ENCODE measurements at places on chromosomes 3 and 15. TPM values are rescaled to one million over a fixed set of nuclear protein-coding genes. Genes with fewer than 3 reads are reported as not detected.

The ACKR2 gene
- total RNA-seq, result 0.15 TPM

The SPATA12 gene
- under 0.01 TPM for total RNA-seq

The IL12A gene
- total RNA-seq, result 0.15 TPM

The SEMA3F gene
- 7.4 TPM for total RNA-seq

The TRNT1 gene
- total RNA-seq, result 8.8 TPM

The FOXB1 gene
- not detected for total RNA-seq

The GUCA1C gene
- total RNA-seq, result not detected

The SCG5 gene
- 100 TPM for total RNA-seq

The TMEM115 gene
- 28.9 TPM for total RNA-seq

The FETUB gene
- total RNA-seq, result not detected

The SPSB4 gene
- not detected for total RNA-seq

The GABRR3 gene
- total RNA-seq, result not detected

The EFHB gene
- 0.23 TPM for total RNA-seq

The HRG gene
- total RNA-seq, result not detected

The EPB42 gene
- total RNA-seq, result not detected

The SCN11A gene
- total RNA-seq, result under 0.01 TPM

The CCR8 gene
- total RNA-seq, result not detected

The RTP4 gene
- total RNA-seq, result 1.6 TPM

The POLR2H gene
- total RNA-seq, result 75.2 TPM

The MAGEF1 gene
- 26.8 TPM for total RNA-seq

The GOLGA6L22 gene
- total RNA-seq, result not detected

The GOLGA6L7 gene
- total RNA-seq, result not detected
